ENCODE measurements at places on chromosomes 3 and 15. TPM values are rescaled to one million over a fixed set of nuclear protein-coding genes. Genes with fewer than 3 reads are reported as not detected.
A peak's percentile ranks its signal among the peaks of the same experiment; 100 is the strongest.

DNA sequence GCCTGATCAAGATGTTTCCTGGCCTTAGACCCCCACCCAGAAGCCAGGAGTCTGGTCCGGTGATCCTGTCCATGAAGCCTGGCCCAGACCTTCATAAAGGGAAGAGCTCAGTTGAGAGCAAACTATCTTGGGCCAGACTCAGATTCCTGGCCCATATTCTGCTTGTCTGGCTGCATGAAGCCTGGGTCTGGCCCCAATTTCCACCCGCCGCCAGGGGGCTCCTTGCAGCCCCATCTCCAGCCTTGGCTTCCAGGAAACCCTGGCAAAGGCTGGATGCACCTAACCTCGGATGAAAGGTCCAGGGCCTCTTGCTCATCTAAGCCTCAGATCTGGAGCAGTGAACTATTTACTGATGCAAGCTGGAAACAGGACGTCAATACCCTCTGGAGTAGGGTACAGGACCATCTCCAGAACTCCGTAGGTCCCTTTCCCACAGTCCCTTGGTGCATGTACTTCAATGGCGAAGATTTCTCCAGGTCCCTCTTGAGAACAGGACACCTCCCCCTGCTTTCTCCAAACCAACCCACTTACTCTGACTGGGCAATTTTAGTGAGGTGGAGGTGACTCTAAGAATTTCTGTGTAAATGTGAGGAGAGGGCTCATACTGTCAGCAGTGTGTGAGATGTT lies 5.6 kb downstream of the FOXL2 start:
- DNase-seq: peak; percentile 65

- DNase-seq: no peak
These were observed 64.5 kb downstream of the PLD1 start for GRCh38 chr3:171745577-171746319.

- no peak for DNase-seq
These were observed 145.2 kb downstream of the P3H2 start for GRCh38 chr3:189975391-189975990.

- no peak for DNase-seq
These were observed 192.8 kb upstream of the TTC14 start for GRCh38 chr3:180409170-180409569.

DNA sequence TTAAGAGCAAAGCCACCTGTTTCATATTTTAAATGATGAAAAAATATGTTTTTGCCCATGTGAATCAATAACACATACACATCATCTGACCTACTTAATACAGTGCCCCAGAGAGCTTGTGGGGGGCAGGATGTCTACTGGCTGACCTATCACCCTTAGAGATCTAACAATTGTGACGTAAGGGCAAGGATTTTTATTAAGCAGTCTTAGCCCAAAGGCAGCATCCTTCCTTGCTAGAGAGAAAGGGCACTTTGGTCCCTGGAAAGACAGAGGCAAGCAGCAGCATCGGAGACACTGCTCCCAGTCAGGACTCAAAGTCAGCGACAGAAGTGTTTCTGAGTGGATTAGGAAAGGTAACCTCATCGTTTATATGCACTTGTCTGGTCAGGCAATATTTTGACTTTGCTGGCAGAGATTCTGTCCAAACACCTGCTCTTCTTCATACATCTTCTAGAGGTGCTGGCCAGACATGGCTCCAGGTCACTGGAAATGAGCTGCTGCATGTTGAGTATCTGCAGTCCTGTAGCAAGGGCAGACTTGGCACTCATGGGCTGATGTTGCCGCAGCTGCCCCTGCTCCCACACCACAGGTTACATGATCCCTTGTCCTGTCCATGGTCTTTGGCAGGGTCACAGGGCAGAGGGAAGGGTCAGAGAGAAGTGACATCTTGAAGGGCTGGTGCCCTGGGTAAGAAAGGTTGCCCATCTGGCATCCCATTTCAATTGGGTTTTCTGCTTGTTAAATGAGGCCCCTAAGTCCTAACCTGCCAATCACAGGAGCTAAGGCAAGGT lies 1.8 kb downstream of the CXCR6 start:
- DNase-seq: no peak

- DNase-seq: no peak
These were observed 1.1 kb upstream of the PYGO1 start for GRCh38 chr15:55589287-55589686.

DNA sequence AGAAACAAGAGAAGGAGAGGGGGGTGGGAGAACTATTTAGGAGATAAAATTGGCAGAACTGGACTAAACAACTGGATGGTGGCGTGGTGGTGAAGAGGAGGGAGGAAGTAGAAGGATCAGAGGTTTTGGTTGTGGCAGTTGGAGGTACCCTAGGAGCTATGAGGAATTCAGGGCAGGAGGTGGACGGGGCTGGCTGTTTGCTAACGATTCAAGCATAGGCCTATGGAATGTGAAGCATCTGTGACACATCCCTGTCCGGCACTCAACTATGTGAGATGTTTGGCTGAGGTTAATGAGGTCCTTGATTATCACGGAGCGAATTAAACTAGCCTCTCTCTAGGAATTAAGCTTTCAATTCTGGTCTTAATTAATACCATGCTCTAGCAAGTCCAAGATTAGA lies 13.5 kb downstream of the TARS3 start:
- DNase-seq: no peak

DNA sequence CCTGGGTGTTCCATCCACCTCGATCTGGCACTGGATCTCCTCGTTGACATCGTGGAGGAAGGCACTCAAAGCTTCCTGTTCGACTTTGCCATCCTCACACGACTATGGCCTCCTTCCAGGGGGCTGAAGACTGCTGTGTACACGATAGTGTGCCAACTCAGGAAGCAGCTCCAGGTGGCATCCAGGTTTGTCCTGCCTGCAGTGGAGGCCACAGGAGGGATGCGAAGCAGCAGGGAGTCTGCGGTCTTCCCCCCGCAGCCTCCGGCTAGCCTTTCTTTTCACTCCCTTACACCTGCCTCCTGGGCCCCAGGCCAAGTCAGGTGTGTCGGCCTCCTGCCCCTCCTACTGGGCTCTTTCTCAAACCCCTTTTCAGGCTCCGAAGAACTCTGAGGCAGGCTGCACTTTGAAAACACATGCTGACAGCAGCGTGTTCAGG lies 32.2 kb downstream of the SYNM start:
- DNase-seq: no peak

- DNase-seq: no peak
These were observed 985.7 kb downstream of the SQOR start for GRCh38 chr15:46620392-46621013.

GRCh38 chr3:140708815-140709214 lies 31.0 kb downstream of the TRIM42 start:
- no peak for DNase-seq

DNA sequence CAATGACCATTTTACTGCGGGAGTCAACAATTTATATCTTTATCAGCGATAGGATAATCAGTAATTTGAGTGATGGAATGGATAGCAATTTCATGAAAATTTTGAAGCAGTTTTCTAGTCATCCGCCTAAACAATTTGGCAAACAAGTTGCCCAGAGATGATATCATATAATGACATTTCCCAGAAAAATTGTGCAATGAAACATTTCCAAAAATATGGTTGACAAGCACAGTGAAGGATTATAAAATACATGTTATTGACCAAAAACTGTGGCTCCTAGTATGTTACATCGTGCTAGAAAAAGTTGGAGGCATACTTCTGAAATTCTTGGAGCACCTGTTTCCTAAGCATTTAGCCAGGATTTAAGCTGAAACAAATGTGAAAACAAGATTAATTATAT lies 145.1 kb downstream of the GHSR start:
- no peak for DNase-seq

TRAIP gene
- total RNA-seq: 17.8 TPM

ATP10A gene
- total RNA-seq: not detected

TRIM42 gene
- not detected for total RNA-seq

All from A673 (cell line).